ENCODE measurements at places on chromosomes 2 and 18.

DNA sequence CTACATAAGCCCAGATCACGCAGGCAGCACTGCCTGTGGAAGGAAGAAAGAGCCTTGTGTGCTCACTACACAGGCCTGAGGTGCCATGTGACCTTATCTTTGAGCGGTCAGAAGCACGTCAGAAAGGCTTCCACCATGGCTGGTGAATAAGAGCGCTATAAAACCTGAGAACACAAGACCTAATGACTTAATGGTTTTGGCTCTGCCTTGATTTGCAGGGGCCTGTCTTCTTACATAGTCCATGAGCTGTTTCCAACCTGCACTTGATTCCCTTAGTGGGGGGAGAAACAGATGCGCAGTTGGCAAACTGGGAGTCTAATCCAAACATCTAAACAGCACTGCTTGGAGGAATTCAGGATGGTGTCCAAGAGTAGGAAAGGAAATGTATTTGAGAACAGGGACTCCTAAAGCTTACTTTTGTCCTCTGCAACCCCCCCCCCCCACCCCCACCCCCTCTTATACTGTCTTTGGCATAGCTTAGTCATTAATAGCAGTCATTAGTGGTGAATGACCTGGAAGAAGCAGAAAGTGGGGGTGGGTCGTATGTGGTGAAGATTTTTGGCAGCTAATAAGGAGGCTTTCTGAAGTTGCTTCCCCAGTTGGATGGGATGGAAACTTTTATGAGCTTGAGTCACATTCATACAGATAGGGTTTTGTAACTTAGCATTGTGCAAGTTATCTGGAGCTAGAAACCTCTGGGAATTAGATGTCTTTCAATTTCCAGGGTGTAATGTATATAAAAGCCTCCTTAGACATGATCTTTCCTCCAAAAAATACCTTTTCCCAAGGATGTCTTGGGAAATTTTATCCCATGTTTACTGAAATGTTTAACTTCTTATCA is 454.1 kb downstream of the MEIS1 start:
- no peak for DNase-seq

DNA sequence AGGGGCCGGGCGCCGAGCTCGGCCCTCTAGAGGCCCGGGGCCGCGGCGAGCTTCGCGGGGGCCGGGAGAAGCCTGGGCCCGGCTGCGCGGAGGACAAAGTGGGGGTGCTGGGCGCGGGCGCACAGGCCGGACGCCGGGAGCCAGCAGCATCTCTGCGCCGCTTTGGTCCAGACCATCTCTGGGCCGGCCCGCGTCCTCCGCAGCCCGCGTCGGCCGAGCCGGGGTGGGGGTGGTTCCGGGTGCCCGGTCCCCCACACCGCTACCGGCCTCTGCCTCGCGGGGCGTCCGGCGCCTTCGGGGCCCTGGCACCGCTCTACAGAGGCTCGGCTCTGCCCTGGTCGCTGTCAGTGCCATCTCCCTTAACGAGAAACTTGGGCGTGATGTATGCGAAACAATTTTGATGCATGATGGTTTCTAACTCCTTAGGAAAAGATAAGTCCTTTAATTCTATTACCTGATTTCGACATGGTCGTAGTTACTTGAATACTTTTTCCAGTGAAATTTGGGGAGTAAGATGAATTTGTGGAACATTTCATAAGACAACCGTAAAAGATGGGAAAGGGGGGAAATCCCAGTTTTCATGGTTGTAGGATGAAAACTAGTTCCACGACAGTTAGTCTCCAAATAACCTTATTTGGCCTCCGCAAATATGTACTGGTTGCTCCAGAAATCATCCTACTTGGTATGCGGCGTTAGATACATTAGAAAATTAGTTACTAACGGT is 562 bp downstream of the TWSG1 start:
- peak; percentile 17 for DNase-seq

DNA sequence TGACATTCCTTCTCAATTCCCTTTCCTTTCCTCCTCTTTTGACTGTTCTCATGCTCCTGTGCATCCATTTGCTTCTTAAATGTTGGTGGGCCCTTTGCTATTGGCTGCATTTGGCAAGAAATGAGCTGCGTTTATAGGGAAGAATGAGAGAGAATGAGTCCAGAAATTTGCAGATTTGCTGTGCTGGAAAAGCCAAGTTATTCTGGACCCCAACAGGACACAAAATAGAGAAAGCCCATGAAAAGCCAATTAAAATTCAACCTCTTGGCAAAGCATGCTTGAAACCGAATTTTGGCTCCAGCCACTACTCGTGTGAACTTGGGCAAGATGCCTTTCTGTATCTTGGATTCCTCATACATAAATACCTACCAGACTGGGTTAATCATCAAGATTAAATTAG is 1.3 kb upstream of the SCLY start:
- DNase-seq: no peak

DNA sequence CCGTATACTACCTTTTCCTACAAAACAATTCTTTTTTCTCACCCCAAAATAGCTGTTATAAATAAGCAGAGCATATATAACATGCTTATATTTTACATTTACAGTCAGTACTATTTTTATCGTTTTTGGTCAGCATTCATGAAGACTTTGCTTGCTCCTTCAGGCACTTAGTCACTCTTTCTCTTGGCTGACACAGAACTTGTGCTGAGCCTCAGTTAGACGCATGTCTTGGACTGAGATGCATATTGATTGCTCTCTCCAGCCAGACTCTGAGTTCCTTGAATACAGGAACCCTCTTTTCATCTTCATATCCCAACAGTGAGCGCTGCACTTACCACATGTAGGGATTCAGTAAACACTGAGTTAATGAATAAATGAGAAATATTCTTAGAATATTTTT is 158.3 kb downstream of the RTN4 start:
- no peak for DNase-seq

DNA sequence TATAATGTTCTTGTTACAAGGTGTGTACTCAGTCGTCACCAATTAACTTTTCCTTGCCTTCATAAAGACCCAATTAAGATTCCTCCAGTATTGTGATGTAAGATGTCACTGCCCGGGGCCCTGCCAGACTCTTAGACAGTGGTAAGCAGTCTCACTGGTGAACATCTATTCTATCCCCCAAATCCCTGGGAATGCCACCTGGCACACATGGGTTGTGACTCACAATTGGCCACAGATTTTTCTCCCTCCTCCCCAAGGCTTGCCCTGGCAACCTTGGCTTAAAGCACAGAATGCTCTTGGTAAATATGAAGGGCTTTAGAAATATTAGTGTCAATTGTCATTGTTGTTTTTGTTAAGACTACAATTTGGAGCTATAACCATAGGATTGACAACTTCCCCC is 287.9 kb downstream of the ETAA1 start:
- no peak for DNase-seq

DNA sequence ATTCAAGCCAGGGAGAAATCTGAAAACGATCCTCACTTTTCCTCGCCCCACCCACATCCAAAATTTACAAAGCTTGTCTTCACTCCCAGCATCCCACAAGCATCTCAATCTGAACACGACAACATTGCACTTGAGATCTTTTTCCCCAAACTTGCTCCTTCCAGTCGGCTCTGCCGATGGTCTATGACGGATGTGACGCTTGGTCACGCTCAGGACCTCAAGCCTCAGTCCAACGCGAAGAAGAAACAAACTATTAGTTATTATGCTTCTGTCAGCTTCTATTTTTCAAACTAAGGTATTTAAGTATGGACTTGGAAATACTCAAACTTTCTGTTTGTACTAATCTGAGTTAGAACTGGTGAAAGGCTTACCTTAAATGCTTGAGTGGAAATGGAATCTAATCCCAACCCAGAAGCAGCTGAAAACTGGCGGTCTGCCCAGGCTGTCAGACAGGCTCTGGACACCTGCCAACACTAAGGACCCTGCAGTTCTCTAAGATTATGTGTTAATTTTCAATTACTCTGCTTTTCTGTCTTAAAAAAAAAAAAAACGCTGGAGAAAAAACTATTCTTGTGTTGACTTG is 132.1 kb upstream of the DNMT3A start:
- DNase-seq: no peak

DNA sequence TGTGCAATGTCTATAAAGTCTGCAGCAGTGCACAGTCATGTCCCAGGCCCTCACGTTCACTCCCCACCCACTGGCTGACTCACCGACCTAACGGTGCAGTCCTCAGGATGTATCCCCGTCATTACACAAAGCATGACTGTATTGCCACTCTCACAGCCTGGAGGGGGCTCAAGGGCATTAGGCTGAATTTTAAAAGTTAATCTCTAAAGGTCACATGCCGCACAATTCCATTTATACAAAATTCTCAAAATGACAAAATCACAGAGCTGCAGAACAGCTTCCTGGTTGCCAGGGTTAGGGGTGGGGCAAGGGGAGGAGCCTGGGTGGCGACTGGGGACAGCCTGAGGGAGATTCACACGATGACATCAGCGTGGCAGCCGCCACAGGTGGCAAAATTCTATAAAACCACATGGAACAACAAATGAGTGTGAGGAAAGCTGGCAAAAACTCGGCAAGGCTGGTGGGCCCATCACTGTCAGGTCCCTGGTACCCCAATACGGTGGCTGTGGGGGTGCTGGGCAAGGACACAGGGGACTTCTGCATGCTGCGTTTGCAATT is 97.6 kb downstream of the NDUFA10 start:
- peak; percentile 56 for DNase-seq

DNA sequence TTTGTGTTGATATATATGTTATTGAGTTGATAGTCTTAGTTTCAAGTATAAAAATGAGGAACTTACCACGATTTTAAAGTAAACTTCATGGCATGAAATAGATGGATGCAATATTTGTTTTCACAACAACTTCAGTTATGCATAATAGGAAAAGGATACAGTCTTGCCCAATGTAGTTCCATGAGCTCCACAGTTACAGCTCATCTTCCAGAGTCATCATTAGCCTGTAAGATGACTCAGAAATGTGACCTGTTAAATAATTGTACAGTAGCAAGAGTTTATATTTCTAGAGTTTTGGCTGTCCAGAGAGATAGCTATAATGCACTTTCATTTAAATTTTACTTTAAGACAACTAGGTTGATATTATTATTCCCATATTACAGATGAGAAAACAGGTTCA is 80.9 kb upstream of the ARHGAP28 start:
- no peak for DNase-seq

DNA sequence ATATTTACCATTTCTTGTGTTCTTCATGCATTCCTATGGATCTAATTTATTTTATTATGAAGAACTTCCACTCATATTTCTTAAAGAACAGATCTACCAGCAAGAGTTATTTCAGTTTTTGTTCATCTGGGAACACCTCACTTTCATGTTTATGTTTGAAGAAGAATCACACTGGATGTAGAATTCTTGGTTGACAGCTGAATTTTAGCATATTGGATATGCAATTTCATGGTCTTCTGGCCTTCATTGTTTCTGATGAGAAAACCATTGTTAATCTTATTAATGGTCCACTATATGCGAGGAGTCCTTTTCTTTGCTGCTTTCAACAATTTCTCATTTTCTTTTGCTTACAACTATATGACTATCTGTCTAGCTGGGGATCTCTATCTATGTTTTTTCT is 189.2 kb downstream of the UXS1 start:
- no peak for DNase-seq

DNA sequence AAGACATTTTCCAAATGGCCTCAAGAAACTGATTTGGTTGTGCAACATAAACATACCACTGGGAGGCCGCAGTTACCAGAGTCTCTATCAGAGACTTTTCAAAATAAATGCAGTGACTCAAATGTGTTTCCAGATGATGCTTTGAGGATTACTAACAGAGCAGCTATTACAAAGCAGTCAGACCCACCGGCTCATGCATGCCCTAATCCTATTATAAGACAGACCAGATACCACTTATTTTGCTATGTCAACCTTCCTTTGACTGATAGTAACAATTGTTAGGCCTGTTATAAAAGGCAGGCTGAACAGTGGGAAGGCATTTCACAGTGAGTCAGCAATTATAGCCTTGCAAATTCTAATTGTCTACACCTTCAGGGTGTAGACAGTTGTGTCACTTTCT is 217.7 kb downstream of the LRRTM1 start:
- DNase-seq: no peak

GRCh38 chr2:218880102-218880858 is at the start of gene WNT10A:
TSS of gene WNT10A (plus strand) at chr2:218880852. CDS start at chr2:218880996, 144 bp downstream.
- peak; percentile 91 for DNase-seq

- no peak for DNase-seq
Measured at GRCh38 chr2:233079473-233079877, 19.3 kb downstream of the INPP5D start.

- DNase-seq: no peak
Measured at GRCh38 chr18:74190086-74190485, 41.8 kb downstream of the TIMM21 start.

GRCh38 chr2:212913640-212914306 is 237.6 kb downstream of the IKZF2 start:
- no peak for DNase-seq

DNA sequence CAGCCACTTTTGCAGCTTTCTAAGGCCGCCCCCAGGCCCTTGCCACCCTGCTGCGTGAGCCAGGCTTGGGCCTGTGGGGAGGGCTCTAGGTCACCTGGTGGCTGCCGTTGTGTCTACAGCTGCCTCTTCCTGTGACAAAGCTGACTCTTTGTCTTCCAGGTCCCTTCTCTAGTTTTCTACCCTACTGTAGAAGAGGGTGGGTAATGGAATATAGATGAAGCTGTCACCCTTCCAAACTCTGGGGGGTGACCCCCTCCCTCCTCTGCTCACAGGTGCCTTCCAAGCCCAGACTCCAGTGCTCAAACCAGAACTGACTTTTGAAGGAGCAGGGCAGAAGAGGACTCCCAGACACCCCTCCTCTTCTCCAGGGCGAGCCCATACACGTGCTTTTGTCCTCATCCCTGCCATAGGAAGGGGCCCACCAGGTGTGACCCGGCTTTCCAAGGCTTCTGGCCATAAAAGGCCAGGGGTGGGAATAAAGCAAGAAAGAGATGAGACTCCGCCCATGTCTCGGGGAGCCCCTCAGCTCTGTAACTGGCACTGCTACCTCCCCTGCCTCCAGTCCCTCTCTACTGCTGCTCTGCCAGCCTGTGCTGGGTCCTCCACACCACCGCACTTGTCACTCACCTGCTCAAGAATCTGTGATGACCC is 17.9 kb upstream of the SDC1 start:
- DNase-seq: no peak

- DNase-seq: no peak
Measured at GRCh38 chr2:47602996-47603395, 179.9 kb upstream of the MSH6 start.

DNA sequence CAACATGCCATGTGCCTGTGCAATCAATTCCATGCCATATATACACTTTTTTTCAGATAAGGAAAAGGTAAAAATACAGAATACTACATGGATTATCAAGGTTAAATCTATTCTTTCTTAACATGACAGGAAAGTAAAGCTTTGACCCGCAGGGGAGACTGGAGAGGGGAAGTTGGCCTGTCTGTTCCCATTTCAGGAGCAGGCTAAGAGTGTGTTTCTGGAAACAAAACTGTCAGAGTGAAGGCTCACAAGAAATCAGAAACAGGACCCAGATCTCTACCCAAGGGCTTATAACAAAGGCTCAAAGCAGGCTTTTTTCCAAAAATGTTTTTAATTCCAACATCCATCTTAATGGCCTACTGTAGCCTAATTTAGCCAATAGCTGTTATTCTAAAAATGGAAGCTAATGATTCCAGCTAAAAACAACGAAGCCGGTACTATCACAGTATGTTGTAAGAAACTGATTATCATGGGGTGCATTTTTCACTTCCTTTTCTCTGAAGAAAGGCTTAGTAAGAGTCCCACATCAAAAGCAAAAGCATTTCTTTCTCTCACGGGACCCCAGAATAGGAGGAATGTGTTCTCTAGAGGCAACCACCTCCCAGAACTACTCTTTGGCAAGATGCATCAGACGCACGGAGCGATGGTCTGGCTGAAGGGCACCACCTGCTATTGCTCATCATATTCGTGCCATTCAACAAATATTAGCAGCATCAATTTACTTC is 41.4 kb downstream of the FECH start:
- DNase-seq: no peak

- no peak for DNase-seq
Measured at GRCh38 chr18:36934884-36935283, 106.0 kb downstream of the KIAA1328 start.

Measured in T-helper 9 cell (primary cell).